Activated CD8-positive, alpha-beta memory T cell treated with anti-CD3 and anti-CD28 coated beads for 48 hours (primary cell): ENCODE measurements at places on chromosomes 1 and 21.

DNA sequence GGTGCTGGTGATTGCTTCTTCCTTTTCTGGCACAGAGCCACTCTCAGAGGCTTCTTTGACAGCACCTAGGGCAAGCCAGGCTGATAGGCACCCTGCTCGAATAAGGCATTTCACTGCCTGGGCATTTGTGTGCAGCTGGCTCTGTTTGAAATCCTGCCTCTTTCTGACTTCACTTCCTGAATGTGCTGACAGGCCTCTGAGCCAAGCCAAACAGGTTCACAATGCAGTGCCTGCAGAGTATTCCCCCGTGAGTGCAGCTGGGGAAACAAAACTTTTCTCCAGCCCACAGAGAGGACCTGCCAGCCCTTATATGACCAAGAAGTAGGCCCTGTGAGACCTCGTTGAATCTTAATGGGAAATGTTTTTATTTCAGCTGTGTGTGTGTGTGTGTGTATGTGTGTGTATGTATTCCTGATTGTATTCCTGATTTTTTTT is 10.4 kb downstream of the JUN start:
- DNase-seq: no peak

DNA sequence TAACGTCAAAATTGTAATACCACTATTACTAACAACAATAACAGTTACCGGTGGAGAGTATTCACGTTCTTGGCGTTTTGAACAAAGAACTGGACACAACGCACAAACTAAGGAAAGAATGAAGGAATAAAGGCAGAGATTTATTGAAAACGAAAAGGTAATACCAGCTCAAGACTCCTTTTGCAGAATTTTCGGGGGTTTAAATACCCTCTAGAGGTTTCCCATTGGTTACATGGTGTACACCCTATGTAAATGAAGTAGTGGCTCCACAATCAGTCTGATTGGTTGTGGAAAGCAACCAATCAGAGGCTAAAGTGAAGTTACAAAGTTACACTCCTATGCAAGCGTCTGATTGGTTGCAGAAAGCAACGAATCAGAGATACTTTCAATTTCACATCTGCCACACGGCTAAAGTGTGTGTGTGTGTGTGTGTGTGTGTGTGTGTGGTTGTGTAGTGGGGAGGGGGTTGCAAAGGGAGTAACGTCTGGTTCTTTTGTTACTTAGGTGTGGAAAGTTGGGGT is 1.1 kb upstream of the GTF2B start:
- DNase-seq: no peak

DNA sequence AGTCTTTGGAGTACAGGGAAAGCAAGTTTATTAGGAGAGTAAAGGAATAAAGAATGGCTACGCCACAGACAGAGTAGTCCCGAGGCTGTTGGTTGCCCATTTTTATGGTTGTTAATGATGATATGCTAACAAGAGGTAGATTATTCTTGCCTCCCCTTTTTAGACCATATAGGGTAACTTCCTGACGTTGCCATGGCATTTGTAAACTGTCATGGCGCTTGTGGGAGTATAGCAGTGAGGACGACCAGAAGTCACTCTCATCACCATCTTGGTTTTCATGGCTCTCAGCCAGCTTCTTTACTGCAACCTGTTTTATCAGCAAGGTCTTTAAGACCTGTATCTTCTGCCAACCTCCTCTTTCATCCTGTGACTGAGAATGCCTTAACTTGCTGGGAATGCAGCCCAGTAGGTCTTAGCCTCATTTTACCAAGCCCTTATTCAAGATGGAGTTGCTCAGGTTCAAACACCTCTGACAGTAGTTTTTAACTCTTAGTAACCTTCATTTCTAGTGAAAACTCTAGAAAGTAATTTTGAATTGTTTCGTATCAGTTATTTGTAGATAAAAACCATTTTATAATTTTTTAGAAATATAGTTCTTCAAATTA is 26.2 kb downstream of the TCP10L start:
- DNase-seq: no peak

GRCh38 chr1:101300916-101301315 is 64.1 kb downstream of the S1PR1 start:
- DNase-seq: no peak

GRCh38 chr1:246283771-246284410 is 223.2 kb downstream of the SMYD3 start:
- no peak for DNase-seq

GRCh38 chr1:212967801-212968200 is 17.5 kb downstream of the VASH2 start:
- DNase-seq: no peak
